ENCODE measurements at places on chromosomes 7 and 10.
A peak's percentile ranks its signal among the peaks of the same experiment; 100 is the strongest.

GRCh38 chr10:124743191-124744101 lies 732 bp downstream of the FAM53B start:
- no peaks in the 10 kb centered on the region for H3K27me3 ChIP-seq
- no peaks in the 10 kb centered on the region for H3K36me3 ChIP-seq
- peak; percentile 46 for DNase-seq
- peak overlapping the region; percentile 39 for H3K4me3 ChIP-seq
- peak overlapping the region; percentile 75 for H3K27ac ChIP-seq

- H3K36me3 ChIP-seq = no peaks in the 10 kb centered on the region
- no peaks in the 10 kb centered on the region for H3K27me3 ChIP-seq
- no peak for DNase-seq
- no peak overlapping the region for H3K27ac ChIP-seq
- H3K4me1 ChIP-seq = peaks cover 6% of the 10 kb centered on the region
Measured at GRCh38 chr10:74867351-74867750, 41.0 kb downstream of the KAT6B start.

DNA sequence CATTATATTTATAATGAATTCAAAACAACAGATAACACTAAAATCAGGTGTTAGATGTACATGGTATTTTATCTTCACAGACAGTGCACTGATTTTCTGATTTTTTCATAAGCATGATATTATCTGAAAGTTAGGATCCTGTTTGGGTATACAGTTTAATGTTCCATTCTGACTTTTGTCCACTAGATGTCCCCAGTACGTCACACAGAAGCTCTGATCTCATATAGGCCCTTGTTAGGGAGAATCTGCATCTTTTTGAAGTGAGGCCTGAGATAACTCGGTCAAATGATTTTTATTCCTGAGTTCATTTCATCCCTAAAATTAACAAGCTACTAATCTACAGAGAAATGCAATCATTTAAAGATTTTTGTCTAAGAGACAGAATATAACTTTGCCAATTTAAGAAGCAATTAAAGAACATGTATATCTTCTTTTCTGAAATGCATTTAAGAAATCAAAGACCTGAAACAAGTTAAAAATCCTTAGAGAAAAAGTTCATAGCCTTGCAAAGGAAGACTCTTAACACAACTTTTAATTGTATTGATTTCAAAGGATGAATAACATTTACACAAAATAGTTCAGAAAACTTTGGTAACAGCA lies 72.0 kb upstream of the TES start:
- H3K4me1 ChIP-seq = no peaks in the 10 kb centered on the region
- H3K27ac ChIP-seq = no peak overlapping the region
- no peaks in the 10 kb centered on the region for H3K36me3 ChIP-seq

DNA sequence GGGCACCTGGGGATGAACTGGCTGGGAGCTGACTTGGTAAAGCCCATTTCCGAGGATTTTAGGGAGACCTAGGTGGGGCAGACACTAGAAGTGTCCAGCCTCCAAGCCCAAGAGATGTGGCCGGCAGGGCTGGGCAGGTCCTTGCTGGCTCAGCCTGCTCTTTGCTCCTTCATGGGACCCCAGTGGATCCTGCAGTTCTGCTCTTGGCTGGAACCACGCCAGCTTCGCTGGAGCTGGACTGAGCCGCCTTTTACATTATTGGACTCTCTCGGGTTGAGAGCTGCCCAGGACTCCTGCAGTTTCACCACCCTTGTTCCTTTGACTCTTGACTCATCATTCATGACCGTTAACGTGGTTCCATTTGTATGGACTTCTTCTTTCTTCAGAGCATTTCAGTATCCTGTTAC lies 5.7 kb downstream of the PPIF start:
- no peak overlapping the region for H3K27ac ChIP-seq
- H3K4me3 ChIP-seq = no peak overlapping the region
- no peaks in the 10 kb centered on the region for H3K27me3 ChIP-seq
- peaks cover 30% of the 10 kb centered on the region for H3K4me1 ChIP-seq
- H3K36me3 ChIP-seq = peaks cover 27% of the 10 kb centered on the region
- DNase-seq = no peak

DNA sequence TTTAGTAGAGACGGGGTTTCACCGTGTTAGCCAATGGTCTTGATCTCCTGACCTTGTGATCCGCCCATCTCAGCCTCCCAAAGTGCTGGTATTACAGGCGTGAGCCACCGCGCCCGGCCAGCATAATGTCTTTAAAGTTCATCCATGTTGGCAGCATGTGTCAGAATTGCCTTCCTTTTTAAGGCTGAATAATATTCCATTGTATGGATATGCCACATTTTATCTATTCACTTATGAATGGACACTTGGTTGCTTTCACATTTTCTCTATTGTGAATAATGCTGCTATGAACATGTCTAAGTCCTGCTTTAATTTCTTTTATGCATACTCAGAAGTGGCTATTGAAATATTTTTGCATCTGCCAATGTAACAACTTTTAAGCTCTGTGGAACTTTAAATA lies 754.0 kb upstream of the GALNT17 start:
- no peaks in the 10 kb centered on the region for H3K27me3 ChIP-seq
- H3K27ac ChIP-seq = no peak overlapping the region
- DNase-seq = no peak
- H3K36me3 ChIP-seq = no peaks in the 10 kb centered on the region

GRCh38 chr7:29627631-29628030 lies 64.0 kb downstream of the PRR15 start:
- no peaks in the 10 kb centered on the region for H3K36me3 ChIP-seq
- no peak for DNase-seq
- no peak overlapping the region for H3K27ac ChIP-seq
- H3K4me1 ChIP-seq = no peaks in the 10 kb centered on the region

DNA sequence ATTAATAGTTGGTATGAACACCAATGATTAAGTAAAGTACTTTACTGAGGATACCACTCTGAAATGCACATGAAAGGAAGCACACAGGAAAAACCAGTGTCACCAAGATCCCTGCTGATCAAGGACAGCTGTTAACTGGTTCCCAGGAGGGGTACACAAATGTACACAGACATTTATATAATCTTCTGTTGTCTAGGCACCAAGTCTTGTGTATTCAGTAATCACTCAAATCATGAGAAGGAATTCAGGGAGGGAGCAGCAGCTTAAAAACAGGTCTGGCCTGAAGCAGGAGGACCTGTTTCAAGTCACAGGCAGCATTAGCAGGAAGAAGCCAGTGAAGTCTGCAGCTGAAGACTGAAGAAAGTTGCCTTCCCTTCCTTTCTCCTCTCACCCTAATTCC lies 18.7 kb downstream of the MPP7 start:
- H3K27me3 ChIP-seq = no peaks in the 10 kb centered on the region
- no peaks in the 10 kb centered on the region for H3K36me3 ChIP-seq
- H3K4me1 ChIP-seq = peaks cover 55% of the 10 kb centered on the region
- H3K4me3 ChIP-seq = no peak overlapping the region

DNA sequence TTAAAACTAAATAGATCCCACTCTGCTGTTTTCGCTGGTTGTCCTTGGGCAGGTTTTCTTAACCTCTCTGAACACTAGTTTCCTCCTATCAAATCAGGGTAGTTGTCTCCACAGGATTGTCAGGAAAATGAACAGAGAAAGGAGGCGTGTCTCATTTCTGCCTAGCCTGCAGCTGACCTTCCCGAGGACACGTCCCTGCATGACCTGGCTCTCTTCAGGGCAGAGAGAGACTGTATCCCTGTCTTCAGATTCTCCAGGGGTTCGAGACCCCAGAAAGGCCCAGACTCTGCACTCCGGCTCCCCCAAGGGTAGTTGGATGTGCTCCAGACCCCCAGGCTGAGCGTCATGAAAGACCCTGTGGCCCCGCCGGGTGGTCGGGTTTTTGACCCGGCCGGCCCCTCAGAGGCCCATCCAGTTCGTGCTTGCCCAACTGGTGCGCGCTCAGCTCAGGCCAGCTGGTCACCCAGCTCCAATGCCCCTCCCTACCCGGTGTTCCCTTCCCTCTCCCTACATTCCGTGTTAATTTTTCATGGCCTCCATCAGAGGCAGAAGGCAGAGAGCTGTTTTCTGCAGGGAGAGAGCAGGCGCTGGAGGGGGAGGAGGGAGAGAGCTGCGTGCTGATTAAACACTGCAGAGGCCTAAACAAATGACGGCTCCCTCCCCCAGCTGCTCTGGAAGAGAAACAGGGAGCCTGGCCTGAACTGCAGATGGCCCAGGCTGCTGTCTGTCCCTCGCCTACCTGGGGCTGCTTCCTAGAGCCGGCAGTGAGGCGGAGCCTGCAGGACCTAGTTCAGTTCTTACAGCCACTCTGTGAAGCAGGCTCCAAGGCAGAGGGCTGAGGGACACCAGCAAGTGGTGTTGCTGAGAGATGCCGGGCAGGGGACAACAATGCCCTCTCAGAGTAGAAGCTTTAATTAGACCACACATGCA lies 86.2 kb upstream of the PPIF start:
- peaks cover 47% of the 10 kb centered on the region for H3K4me1 ChIP-seq
- peak overlapping the region; percentile 54 for H3K27ac ChIP-seq
- peak; percentile 73 for DNase-seq
- no peaks in the 10 kb centered on the region for H3K27me3 ChIP-seq
- no peak overlapping the region for H3K4me3 ChIP-seq

DNA sequence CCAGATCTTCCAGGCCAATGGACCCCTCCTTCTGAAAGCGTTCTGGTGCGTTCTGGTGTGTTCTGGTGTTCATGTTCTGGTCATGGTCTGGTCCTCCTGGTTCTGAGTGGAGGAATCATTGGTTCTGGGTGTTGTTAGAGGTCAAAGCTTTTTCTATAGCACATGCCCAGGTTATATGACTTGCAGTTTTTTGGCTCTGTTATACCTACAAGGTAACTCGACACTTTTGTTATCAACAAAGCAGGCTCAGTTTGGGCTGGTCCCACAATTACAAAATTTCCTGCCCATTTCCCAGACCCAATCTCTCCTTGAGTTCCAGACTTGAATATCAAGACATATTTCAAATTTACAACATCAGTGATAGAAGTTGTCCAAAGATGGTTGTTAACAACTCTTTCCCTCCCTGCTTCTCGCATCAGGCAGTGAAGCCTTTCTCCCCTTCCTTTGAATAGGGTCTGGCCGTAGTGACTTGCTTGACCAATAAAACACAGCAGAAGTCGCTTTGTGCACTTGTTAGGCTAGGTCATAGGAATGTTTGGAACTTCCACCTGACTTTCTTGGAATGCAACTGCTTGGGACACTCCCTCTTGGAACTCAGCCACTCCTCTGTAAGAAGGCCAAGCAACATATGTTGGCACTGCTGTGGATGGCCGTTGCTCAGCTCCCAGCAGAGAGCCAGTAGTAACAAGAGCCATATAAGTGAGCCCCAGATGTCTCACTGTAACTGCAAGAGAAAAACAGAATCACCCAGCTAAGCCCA lies 83.1 kb upstream of the STEAP1B start:
- no peak overlapping the region for H3K27ac ChIP-seq
- no peak overlapping the region for H3K4me3 ChIP-seq
- no peaks in the 10 kb centered on the region for H3K27me3 ChIP-seq

DNA sequence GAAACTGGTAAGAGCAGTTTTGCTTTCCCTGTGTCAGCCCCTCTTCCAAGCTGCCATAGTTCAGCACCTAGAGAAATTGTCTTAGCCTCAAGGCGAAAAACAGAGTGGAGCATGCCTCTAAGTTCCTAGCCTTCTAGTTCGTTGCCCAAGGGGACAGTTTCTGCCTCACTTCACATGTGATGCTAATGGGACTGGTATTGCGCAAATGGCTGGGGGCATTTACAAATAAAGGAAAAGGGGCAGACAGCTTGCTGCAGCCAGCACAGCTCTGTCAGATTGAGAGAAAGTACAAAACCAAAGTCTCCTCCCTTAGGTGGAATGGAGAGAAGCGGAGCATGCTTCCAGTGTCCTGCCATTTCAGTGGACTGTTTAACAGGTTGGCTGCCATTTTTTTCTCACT lies 567.7 kb downstream of the ETV1 start:
- H3K27me3 ChIP-seq = no peaks in the 10 kb centered on the region
- H3K36me3 ChIP-seq = no peaks in the 10 kb centered on the region
- no peak for DNase-seq
- no peaks in the 10 kb centered on the region for H3K4me1 ChIP-seq

DNA sequence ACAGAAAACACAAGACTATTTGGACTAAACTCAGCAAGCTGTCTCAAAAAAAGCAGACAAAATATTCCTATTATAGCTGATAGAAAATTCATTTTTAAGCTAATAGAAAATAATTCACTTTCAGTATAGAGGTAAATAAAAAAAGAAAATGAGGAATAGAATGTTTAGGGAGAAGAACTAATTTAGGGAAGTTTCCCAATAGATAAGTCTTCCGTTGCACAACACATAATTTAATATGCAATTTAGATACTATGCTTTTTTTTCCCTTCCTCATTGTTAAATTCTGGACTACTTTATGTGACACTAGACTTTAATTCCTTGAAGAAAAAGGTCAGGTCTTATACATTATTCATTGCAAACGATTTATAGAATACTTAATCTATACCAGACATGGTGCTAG lies 10.3 kb downstream of the PNPLA8 start:
- no peak overlapping the region for H3K4me3 ChIP-seq
- DNase-seq = no peak
- no peaks in the 10 kb centered on the region for H3K36me3 ChIP-seq
- no peak overlapping the region for H3K27ac ChIP-seq
- H3K27me3 ChIP-seq = no peaks in the 10 kb centered on the region
- no peaks in the 10 kb centered on the region for H3K4me1 ChIP-seq

DNA sequence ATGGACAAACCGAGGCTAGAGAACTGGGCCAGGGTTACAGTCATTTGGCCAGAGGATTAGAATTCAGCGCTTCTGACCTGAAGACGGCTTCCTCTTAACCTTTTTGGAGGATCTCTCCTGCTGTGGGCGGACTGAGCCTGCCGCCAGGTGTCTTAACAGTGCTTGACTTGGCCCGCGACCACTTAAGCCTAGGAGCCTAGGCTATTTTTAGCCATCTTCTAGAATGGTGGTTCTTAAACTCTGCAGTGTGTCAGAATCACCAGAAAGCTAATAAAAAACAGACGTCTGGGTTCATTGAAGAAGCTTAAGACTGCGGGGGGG lies 722 bp downstream of the MDH2 start:
- no peaks in the 10 kb centered on the region for H3K36me3 ChIP-seq
- H3K4me1 ChIP-seq = peaks cover 64% of the 10 kb centered on the region
- peak overlapping the region; percentile 99 for H3K27ac ChIP-seq
- peak; percentile 46 for DNase-seq
- no peaks in the 10 kb centered on the region for H3K27me3 ChIP-seq
- peak overlapping the region; percentile 96 for H3K4me3 ChIP-seq

DNA sequence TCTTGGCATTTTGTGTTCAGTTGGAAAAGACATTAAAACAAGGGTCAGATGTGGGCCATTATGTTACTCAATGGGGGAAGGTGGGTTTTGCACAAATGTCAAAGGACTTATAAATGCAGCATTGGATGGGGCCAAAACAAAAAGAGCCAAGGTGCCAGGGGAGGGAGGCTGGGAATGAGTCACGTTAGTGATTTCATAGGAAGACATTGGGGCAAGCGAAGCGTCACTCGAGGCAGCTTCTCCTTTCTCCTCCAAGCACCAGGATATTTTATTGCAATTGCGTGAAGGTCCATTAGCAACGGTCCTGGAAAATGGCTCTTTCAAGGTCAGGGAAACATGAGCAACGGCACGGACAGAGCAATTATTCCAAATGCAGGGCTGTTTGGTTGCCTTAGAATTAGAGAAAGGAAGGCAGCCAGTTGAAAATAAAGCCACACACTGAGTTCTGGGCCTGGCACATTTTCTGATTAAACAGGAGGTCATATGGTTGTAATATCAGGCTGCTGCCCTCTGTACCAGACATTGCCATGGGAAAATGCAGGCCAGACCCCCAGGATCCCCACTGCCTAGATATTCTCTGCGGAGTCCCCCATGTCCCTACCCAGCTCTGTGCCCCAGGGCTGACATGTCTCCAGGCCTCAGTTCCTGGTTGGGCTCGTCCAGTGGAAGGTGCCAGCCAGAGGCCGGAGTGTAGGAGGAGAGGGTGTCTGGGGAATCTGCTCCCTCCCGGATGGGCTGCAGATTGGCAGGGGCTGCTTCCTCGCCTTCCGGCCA lies 63.3 kb upstream of the NANOS1 start:
- no peaks in the 10 kb centered on the region for H3K27me3 ChIP-seq
- H3K27ac ChIP-seq = no peak overlapping the region
- H3K4me1 ChIP-seq = no peaks in the 10 kb centered on the region
- H3K4me3 ChIP-seq = no peak overlapping the region
